ENCODE measurements at places on chromosomes 2 and 18.

- DNase-seq = no peak
Observed at GRCh38 chr2:204264085-204264553, 281.2 kb upstream of the PARD3B start.

GRCh38 chr2:208064220-208064961, 39.1 kb upstream of the PLEKHM3 start:
- no peak for DNase-seq

GRCh38 chr2:40466332-40466906, 14.5 kb upstream of the SLC8A1 start:
- DNase-seq = no peak

- no peak for DNase-seq
Observed at GRCh38 chr2:8954990-8955389, 48.5 kb downstream of the MBOAT2 start.

GRCh38 chr2:42029171-42029570, 18.6 kb upstream of the PKDCC start:
- DNase-seq = no peak

GRCh38 chr2:128520340-128520739, 201.7 kb upstream of the HS6ST1 start:
- no peak for DNase-seq

GRCh38 chr2:223418131-223418530, 184.0 kb downstream of the SCG2 start:
- DNase-seq = no peak

DNA sequence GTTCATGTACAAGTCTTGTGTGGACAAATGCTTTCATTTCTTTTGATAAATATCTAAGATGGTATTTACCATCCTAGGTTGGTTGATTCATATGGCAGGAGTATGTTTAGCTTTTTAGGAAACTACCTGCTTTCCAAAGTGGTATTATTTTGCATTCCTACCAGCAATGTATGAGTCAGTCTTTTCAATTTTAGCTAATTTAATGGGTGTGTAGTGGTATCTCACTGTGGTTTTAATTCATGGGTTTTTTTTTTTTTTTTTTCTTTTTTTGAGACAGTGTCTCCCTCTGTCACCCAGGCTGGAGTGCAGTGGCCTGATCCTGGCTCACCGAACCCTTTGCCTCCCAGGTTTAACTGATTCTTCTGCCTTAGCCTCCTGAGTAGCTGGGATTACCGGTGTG, 4.2 kb downstream of the ZNF512 start:
- no peak for DNase-seq

DNA sequence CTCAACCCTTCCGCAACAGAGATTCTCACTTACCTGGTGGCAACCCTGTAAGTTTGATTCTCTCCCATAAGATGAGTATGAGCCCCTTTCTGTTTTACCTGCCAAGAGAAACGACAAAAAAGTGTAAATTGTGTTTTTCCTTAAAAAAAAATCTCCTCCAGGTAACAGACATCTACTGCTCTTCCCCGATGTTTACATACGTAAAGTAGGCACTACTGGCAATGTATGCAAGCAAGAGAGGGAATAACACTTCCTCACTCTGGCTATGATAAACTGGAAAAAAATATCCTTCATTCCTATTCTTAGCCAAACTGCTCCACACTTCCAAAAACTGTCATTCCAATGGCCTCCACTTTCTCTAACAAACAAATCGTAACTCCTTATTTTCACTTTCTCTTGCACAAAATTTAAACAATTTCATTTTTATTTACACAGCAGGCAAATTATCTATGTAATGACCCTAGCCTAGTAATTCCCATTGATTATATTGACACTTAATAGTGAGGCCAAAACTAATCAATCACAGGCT, 184.5 kb downstream of the TCF4 start:
- no peak for DNase-seq

DNA sequence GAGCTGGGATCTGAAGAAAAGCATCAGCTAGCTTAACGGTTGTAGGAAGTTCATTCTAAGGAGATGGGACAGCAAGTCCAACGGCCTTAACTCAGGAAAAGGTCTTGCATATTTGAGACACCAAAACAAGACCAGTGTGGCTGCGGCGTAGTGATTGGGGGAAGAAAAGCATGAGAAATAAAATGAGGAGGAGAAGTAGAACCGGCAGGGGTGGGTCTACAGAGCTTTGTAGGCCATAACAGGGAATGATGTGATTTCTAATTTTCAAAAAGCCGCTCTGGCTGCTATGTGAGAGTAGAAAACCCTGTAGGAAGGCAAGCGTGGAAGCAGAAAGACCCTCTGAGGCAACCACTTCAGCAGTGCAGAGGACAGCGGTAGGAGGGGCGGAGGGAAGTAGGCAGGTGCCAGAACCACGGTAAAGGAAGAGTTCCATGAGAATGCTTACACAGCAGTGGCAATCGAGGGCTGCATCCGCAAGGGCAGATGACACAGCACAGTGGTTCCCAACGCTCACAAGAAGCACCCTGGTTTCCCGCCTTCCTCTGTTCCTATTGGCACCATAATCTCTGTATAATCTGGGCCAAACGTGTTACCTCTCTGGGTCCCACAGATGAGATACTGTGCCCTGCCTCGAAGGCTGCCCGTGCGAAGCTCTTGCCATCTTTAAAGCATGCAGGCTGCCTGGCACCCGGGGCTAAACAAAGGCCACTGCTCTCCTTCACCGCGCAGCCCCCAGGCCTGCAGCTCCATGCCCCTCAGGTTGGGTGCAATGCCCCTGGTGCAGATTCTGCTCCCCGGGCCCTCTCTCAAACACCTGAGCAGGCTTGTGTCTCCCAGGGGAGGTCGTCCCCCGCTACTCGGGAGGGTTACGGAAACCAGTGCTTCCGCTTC, 795 bp downstream of the ANKRD39 start:
- no peak for DNase-seq

DNA sequence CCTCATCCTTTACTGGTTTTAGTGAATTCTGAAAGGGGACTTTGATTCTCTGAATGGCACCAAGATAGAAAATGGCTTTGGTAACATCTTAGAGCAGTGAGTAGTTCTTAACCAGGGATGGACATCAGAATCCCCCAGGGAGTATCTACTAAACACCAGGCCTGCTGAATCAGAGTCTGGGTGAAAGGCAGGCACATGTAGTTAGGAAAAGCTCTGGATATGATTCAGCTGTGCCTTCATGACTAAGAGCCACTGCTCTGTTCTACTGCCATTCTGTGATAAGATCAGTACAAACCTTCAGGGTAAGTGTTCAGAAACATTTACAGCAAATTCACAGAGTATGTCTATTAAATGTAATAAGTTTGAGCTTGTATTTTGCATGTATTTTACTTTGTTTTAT, 46.2 kb upstream of the B3GNT2 start:
- no peak for DNase-seq

GRCh38 chr2:190365499-190366204, 22.3 kb downstream of the INPP1 start:
- no peak for DNase-seq

- DNase-seq = no peak
Observed at GRCh38 chr2:165635532-165635931, 158.5 kb downstream of the GALNT3 start.

- no peak for DNase-seq
Observed at GRCh38 chr2:107553046-107553445, 273.6 kb upstream of the RGPD4 start.

DNA sequence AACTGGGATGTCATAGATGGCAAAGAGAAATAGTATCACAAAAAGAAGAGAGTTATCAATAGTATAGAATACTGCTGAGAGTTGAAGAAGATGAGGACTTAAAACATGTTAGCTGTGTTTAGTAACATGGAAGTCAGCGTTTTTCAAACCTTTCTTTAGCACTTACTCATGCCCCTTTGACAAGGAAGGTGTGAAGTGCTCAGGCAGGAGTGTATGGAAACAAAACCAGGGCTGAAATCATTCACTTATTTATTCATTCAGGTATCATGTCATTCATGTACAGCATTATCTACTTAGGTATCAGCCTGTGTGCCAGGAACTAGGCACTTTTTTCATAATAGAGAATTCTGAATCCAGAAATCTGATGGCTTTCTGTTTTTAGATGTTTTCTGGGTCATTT, 27.2 kb downstream of the CD28 start:
- no peak for DNase-seq

DNA sequence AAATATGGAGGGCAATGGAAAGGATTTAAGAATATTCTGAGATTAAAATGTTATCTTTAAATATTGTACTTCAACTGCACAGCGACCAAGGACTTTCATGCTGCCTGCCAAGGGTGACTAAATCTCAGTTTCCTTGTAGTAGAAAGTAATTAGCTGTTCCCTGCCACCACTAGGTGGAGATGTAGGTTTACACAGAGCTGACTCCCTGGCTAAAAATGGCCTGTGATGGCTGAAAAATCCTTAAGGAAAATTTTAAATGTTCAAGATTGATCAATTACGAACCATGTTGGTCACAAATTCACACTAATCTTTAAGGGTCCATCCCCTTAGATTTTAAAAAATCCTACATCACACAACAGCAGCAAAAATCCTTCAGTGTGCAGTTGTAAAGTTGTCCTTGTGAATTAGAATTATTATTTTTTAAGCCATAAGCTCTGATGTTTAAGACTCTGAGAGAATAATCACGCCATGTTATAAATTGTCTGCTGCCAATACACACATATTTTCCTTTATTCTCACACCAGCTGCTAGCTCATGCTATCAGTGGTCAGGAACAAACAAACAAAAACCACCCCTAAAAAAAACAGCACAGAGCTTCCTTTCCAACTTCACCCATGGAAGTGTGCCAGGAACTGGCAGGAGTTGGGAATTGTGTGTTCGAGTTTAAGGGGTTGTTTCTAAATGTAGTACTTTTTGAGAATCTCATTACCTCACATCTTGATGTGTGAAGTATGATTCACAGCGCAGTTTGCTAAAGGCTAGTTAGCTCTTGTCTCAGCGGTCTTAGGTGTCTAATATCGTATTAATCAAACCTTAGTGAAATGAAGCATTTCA, 399.8 kb downstream of the TMEM182 start:
- DNase-seq = no peak

DNA sequence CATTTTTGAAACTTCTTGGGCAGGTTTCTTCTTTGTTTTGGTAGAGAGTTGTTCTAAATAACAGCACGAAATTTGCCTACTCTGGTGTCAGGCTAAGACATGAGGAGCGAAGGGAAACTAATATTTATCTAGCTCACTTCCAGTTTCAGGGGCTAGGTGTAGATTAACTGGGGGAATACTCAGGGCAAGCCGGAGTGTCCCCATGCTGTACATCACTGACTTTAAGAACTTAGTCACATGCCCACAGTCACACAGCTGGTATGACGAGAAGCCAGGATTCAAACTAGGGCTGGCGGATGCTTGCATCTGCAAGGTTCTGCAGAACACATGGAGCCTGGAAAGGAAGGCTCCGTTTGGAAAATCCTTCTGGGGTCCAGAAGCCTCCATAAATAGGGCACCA, 133.3 kb downstream of the ALPK2 start:
- no peak for DNase-seq

DNA sequence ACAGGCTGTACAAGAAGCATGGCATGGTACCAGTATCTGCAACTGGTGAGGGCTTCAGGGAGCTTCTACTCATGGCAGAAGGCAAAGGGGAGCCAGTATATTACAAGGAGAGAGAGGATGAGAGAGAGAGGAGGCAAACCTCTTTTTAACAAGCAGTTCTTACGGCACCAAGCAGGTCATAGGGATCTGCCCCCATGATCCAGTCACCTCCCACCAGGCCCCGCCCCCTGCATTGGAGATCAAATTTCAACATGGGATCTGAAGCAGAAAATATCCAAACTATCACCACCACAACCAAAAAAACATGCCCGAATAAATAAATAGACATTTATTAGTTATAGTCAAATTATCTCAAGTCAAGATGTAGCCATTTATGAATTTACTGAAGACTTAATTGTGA, 14.5 kb upstream of the SLC35F5 start:
- no peak for DNase-seq

DNA sequence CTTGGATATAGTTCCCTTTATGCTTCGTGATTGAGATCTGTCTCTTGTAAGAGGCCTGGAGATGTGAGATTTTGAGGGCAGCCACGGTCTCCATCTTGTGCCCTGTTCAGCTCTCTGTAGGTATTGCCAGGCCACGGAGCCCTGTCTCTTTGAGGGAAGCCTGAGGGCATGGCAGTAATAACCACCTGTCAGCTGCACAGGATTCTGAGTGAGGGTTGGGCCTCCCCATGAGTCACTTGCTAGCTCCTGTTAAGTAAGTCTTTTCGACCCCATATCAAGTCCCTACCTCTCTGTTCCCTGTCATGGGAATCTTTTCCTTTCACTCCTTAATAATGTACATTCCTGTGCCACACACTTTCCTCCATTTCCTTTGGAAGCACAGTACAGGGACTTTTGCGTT, 20.4 kb downstream of the LYPD6B start:
- DNase-seq = no peak

DNA sequence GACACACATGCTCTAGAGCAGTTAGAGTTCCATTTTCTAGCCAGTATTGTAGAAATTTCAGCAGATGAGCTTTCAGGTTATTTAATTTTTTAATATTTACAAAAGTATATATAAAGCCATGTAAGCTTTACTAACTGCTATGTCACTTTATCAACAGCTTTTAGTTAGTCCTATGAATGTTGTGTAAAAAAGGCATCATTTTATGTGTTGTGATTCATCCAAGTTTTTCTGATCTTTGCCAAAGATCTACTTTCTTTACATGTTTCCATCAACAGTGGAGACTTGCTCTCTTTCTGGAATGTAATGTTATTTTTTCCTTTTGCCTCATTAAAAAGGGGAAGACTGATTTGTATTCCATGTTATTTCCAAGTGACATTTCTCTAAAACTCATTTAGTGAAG, 125.2 kb upstream of the TFPI start:
- no peak for DNase-seq

GRCh38 chr2:9423922-9424272, 443 bp downstream of the CPSF3 start:
- no peak for DNase-seq

GRCh38 chr18:22839340-22839821, 93.7 kb upstream of the RBBP8 start:
- no peak for DNase-seq

DNA sequence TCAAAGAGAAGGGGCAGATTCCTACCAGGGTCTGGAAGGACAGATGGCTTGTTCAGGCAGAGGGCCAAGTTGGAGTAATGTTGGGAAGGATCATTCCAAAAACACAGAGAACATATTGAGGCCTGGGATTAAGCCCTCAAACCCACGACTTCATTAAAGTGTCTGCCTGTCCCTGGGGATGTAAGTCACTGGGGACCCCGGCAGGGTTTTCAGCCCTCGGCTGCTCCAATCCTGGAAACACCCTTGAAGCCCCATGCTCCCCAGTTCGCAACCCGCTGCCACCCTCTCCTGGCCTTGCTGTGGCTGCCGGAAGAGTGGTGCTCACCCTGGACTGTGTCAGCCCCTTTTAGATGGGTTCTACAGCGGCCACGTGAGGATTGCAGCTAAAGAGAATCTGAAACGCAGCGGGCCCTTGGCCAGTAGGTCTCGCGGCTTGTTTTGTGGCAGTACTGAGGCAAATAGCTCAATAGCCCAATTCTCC, 79.9 kb downstream of the EPAS1 start:
- no peak for DNase-seq

GRCh38 chr18:46169464-46169941, 65.3 kb downstream of the HAUS1 start:
- no peak for DNase-seq

GRCh38 chr2:205482399-205483081, 199.8 kb upstream of the NRP2 start:
- DNase-seq = no peak

- DNase-seq = no peak
Observed at GRCh38 chr2:109170645-109171044, 41.6 kb downstream of the SH3RF3 start.

Measured in activated CD8-positive, alpha-beta memory T cell treated with anti-CD3 and anti-CD28 coated beads for 1 hour (primary cell).